ENCODE measurements at places on chromosomes 5 and 9.

DNA sequence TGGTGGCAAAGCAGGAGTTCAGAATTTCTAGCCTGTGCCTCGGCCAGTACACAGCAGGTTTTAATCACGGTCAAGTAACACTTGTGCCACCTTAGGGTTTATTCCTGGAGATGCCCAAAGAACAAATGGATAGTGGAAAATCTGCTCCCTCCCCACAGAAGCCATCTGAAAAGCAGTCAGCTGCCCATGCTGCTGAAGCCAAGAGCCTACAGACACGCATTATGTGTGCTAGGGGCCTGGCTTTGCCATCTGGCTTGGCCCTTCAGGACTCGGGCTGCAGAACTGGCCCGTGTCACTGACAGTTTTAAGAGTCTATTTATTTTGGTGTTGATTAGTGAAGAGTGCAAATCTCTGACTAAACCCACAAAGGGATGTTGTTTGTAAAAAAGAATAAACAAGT is 11.1 kb downstream of the ARSB start:
- no peak for DNase-seq

DNA sequence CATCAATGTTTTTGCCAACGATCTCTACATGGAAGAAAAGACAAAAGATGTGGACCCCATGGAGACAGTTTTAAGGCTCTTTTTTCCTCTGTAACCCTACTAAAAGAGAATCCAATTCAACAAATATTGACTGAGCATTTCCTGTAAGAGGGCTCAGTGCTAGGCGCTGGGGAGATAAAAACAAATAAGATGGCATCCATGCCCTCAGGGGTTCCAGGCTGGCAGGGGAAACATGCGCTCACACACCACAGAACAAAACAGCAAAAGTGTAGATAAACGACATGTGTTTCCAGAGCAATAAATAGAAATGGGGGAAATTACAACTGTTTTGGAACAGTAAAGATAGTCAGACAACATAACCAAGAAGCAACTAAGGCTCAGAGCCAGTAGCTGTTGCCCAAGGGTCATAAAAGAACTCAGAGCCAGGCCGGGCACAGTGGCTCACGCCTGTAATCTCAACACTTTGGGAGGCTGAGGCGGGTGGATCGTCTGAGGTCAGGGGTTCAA is 25.2 kb downstream of the ZNF608 start:
- DNase-seq, result no peak

GRCh38 chr5:109929911-109930310 is 240.2 kb downstream of the MAN2A1 start:
- DNase-seq, result no peak

DNA sequence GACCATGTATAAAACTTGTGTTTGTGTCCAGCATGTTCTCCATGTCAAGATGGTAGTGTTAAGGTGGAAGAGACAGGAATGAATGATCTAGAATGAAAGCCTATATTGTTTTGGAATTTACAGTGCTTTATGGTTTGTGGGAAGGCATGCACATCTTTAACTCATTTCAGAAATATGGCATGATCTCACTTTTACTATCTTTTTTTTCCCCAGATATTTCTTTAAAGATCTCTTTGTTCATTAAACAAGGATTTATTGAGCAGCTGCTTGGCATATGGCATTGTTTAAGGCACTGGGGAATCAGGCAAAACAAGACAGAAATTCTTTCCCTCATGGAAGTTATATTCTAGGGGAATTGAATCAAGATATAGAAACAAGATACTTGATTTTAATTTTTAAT is 51.7 kb downstream of the SLC12A2 start:
- DNase-seq, result no peak

- DNase-seq, result peak; percentile 14
These were observed 106.8 kb downstream of the PDE6A start for GRCh38 chr5:149837680-149838269.

DNA sequence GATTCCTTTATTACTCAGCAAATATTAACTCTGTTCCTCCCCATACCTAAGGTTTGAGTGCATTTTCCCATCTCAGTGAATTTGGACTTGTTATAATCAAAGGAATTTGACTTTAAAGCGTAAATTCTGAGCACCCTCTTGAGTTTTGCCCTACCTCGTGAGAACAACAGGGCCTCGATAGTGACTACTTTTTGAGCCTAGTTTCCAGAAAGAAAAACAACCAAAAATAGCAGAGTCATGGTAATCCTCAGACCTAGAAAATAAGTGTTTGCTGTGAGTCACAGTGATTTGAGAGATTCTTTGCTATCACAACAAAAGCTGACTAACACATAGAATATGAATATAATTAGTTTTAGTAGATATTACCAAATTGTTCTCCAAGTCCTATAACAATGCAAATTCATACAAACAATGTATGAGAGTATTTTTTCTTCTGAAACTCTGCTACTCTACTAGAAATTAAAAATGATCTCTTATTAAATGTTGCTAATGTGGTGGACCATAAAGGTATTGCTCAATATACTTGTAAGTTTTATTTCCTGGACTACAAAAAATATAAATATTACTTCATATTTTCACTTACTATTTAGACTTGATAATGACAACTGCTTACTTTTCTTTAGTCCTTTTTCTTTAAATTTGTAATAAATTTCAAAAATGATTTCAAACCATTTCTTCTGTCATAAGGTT is 759.7 kb downstream of the BRINP1 start:
- DNase-seq, result no peak

GRCh38 chr5:125056671-125057485 is 310.4 kb upstream of the ZNF608 start:
- no peak for DNase-seq

- DNase-seq, result no peak
These were observed 516.1 kb downstream of the ANXA1 start for GRCh38 chr9:73667749-73668148.

- DNase-seq, result no peak
These were observed 91.8 kb downstream of the STX17 start for GRCh38 chr9:99998266-99998665.

DNA sequence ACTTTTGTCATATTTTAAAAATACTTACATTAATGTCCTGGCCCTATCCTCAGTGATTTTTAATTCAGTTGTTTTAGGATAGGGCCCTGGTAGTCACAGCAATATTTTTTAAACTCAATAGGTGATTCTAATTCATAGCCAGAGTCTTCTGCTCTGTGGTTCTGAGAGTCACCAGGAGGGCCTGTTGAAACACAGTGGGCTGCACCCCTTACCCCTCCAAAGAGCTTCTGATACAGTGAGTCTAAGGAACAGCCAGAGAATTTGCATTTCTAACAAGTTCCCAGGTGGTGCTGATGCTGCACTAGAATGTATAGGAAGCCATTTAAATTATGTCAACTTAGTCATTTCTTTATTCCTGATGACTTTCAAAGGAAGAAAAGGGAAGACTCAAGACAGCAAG is 458.3 kb upstream of the ARRDC3 start:
- DNase-seq, result no peak

GRCh38 chr5:150172145-150172544 is 5.6 kb downstream of the CDX1 start:
- DNase-seq, result no peak

DNA sequence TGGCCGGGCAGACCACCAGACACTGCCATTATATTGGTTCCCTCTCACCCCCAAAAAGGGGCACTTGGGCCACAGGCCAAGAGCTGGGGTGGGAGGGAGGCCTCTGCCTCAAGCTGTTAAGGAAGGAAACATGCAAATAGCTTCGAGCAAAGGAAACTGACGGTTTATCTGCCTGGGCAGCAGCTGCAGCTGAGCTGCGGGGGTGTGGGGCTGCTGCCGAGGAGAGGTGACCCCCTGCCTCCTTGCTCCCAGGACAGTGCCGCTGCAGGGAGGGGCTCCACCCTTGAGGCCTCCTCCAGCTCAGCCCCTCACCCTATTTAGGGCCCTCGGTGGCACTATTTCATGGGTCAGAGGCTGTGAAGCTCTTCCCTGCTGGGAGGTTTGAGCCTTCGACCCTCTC is 789 bp downstream of the DOK3 start:
- no peak for DNase-seq

GRCh38 chr5:178307267-178308045 is 74.9 kb upstream of the PHYKPL start:
- DNase-seq, result no peak

- DNase-seq, result no peak
These were observed 97.9 kb downstream of the NLN start for GRCh38 chr5:65819905-65820240.

- DNase-seq, result no peak
These were observed 13.2 kb upstream of the ICE1 start for GRCh38 chr5:5409151-5409810.

- DNase-seq, result peak; percentile 91
These were observed 27.8 kb downstream of the SUB1 start for GRCh38 chr5:32613050-32613672.

- DNase-seq, result no peak
These were observed 10.0 kb downstream of the ZSWIM6 start for GRCh38 chr5:61342071-61342501.

DNA sequence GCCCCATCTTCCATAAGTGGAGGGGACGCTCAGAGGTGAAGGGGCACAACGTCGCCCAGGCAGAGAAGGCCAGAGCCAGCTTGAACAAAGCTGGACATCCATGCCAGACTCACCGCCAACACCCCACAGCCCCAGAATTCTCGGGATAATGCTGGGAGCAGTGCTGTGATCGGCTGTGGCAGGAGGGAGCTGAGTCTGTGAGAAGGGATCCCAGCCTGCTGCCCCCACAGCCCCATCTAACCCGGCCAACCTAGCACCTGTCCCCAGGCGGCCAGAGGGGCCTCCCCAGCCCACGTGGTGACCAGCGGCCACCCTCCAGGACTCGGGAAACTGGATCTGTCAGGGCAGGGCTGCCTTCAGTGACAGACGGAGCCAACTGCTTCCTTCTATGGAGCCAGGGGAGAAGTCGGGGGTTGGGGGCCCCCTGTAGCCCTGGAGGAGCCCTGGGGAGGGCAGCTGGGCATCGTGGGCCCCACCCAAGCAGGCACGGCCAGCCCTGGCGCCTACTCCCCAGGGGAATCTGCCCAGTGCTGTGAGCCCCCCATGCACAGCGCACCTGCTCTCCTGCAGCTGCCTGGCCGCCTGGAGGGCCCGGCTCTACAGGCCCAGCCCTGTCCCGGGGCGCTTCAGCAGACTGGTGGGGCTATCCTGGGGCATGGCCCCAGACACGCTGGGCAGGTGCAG is 6.0 kb downstream of the BRD3 start:
- DNase-seq, result no peak

GRCh38 chr5:177496727-177497291 is 595 bp downstream of the PDLIM7 start:
- DNase-seq, result no peak

DNA sequence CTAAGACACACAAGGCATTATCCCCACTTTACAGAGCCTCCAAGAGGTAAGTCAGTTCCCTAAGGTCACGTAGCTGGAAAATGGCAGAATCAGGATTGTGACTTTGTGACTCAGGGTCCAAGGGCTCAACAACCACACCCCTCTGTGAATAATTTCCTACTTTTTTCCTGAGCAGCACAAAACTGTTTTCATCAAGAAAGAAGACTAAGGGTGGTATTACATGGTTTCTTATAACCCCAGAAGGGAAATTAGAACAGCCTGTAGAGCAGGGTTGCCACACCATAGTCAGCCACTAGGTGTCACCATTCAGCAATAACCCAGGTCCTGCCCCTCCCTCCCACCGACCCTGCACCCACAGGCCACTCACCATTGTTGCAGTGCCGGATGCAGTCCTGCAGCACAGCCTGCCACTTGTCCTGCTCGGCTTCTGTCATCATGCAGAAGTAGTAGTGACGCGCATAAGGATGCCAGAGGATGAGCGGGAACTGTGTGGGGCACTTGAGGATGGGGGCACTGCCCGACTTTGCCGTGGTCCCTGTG is 72.1 kb downstream of the LRSAM1 start:
- peak; percentile 42 for DNase-seq

GRCh38 chr5:57277085-57277484 is 103.2 kb downstream of the GPBP1 start:
- no peak for DNase-seq

DNA sequence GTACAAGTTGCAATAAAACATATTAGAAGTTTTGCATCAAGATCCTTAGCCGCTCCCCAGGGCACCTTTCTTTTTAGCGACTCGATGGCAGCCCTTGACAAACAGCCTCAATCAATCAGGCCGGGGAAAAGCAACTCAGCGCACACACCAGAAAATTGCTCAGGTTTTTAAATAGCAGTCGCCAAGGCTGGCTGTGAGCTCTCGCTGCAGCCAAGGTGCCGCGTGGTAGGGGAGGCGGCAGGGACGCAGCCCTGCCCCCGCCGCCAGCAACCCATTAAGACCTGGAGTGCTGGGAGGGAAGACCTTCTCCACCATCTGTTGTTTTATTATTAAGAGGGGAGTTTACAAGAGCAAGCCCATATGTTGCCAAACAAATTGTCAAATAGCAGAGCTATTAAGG is 22.6 kb downstream of the ASS1 start:
- no peak for DNase-seq

GRCh38 chr9:87515006-87515405 is 17.3 kb downstream of the DAPK1 start:
- DNase-seq, result no peak

GRCh38 chr5:134113363-134113889 is 1.1 kb upstream of the TCF7 start:
- peak; percentile 27 for DNase-seq

DNA sequence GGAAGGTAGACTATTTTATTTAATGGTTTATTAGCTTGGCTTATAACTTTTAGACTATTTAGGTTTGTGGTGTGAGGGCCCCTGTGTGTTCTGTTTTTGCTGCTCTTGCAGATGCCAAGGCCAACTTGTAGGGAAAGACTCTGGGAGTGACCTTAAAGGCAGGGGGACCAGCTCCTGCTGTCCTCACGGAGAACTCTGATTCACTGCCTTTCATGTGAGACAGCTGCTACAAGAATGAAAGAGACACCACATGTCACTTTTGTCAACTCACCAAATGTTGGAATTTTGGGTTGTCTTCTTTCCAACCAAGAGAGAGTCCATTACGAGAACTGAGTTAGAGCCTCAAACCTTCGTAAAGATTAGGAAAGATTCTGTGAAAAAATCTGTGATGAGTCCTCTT is 258.3 kb upstream of the ADAMTSL1 start:
- no peak for DNase-seq

- DNase-seq, result no peak
These were observed 176.2 kb downstream of the GABBR2 start for GRCh38 chr9:98532574-98532973.

- no peak for DNase-seq
These were observed 127.6 kb downstream of the RFX3 start for GRCh38 chr9:3398232-3398648.

- no peak for DNase-seq
These were observed 133.1 kb upstream of the SPDL1 start for GRCh38 chr5:169450464-169450863.

- no peak for DNase-seq
These were observed 47.2 kb upstream of the OR13F1 start for GRCh38 chr9:104456831-104457230.

Data from activated CD4-positive, alpha-beta T cell treated with anti-CD3 and anti-CD28 coated beads, Interleukin-2, amount 50 U/mL, for 48 hours (primary cell).